ENCODE measurements at places on chromosomes 11 and 22.

- DNase-seq, result no peak
These were observed 23.3 kb upstream of the TFIP11 start for GRCh38 chr22:26535603-26535908.

- DNase-seq, result no peak
These were observed 19.8 kb downstream of the IGSF9B start for GRCh38 chr11:133937015-133937414.

GRCh38 chr11:36427079-36427478 lies 83.0 kb downstream of the TRAF6 start:
- DNase-seq, result no peak

DNA sequence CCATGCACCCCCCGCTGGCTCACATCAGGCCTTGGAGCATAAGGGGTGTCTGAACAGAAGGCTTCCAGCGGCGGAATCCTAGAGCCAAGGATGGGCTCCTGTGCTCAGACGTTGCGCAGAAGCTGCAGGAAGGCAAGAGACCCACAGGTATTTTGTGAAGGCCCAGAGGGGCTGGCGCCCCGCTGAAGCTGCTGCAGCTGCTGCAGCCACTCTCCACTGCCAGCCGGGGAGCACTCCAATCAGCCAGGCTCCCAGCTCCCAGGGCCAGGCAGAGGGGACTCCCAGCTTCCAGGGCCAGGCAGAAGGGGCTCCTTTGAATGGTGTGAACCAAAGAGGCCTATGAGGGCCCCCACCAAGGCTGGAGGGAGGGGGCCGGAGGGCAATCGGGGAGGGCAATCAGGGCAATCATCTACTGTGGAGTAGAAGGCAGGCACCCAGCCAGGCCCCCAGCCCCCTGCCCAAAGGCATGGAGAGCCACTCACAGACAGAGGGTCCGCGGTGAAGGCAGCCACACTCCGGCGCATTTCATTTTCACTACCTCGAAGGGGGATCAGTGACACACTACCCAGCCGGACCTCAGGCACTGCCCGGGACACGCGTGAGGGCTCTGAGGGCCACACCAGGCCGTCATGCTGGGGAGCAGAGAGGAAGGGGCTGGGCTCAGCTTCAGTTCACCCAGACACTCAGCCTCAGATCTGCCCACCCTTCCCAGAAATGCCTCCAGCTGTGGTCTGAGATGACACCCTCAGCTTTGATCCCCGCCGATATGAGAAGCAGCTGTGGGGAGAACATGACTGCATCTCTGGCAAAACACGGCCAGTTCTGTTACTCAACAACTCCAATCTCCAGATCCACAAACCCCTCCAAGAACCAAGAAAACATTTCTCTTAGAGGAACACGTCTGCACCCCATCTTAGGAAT lies 11.6 kb upstream of the PDE2A start:
- no peak for DNase-seq

DNA sequence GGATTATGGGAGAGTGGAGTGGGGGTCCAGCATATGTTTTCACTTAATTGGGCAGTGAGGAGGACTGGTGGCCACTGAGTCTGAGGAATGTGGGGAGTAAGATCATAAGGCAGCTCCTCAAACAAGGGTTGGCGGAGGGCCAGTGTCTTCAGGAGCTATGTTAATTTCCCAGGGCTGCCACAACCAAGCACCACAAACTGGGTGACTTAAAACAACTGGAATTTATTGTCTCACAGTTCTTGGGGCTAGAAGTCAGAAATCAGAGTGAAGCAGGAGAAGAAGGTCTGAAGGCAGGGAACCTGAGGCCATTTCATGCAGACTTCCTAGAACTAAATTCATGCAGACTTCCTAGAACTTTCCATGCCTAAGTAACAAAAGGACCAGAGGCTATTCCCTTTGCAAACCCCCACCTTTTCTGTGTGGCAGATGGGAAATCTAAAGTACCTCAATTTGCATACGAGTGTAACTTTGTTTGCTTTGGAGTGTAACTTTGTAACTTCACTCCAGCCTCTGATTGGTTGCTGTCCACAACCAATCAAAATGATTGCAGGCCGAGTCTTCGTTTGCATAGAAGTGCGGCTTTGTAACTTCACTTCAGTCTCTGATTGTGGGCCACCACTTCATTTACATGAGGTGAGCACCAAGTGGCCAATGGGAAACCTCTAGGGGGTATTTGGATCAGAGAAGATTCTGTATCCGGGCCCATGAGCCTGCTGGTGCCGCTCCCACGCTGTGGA lies 50.5 kb upstream of the ZBED5 start:
- DNase-seq, result no peak

- DNase-seq, result peak; percentile 65
These were observed 27.6 kb downstream of the RIBC2 start for GRCh38 chr22:45441138-45441537.

GRCh38 chr11:19808076-19808911 lies 95.7 kb downstream of the NAV2 start:
- DNase-seq, result no peak

DNA sequence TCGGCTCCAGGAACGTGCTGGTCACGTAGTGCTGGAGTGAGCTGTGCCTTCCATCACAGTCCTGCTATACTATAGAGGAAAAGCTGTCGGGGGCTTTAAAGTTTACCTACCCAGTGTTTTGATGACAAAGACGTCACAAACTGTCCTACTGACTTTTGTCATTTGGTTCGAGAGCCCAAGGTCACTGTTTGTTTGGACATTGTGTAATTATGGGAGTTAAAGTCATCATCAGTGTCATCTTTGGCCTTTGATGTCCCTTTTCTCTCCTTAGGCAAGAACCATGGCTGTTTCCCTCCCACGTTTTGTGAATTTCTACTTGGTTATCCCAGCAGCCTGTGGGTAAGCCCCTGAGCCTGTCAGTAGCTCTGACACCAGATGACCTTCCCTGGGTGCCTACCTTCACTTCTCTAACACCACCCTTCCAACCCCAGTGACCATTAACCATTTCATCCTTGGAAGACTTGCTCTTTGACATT lies 59.3 kb downstream of the SLC1A2 start:
- no peak for DNase-seq

DNA sequence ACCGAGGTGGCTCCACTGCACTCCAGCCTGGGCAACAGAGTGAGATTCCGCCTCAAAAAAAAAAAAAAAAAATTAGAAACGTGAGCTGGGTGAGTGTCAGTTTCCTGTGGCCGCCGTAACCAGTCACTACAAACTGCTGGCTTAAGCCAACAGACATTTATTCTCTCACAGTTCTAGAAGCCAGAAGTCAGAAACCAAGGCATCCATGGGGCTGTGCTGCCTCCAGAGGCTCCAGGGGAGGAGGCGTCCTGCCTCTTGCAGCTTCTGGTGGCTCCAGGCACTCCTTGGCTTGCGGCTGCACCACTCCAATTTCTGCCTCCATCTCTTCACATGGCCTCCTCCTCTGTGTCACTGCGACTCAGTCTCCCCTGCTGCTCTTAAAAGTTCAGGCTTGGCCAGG lies 11.1 kb upstream of the KIAA0930 start:
- no peak for DNase-seq

DNA sequence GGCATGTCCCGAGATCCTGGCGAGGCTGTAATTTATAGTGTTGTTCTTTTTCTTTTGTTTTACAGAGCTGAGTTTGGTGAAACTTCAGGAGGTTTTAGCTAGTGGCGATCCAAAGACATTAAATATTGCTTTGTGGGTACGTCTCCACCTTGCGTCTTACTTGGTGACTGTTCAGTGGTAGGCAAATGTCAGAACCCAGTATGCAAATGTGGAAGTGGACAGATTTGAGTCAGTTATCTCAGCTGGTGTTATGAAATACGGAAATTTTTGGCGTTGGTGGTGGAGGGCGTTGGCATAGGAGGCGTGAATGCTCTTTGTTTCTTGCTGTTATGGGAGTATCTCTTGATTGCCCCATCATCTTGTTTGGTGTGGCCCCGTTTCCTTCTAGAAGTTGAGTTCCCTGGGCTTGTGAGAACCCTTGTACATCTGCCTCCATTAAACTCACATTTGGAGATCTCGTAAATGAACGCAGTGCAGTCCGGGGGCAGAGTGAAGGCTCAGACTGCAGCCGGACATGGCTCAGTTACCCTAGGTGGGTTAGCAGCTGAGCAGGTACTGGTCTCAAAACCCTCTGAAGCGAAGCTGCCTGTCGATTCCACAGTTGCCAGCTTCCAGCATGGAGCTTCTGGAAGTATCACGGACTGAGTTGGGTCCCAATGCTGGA lies 39.9 kb downstream of the PTPRJ start:
- DNase-seq, result peak; percentile 45

DNA sequence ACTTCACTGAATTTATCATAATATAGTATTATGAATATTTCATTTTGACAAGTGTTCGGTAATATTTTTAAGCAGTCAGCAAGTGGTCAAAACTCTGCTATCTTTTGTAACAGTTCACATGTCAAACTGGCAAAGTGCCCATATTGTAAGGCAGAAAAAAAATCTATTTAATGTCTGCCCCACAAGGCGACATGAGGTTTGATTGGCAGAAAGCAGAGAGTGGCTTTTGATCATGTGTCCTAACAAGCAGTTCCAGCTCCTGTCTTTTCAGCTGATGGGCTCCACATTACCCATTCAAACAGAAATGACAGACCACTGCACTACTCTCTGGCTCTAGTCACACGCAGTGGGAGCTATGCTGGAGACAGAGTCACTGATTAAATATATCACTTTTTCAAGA lies 59.0 kb downstream of the SOX6 start:
- no peak for DNase-seq

GRCh38 chr11:108733479-108734116 lies 68.7 kb downstream of the DDX10 start:
- peak; percentile 38 for DNase-seq

DNA sequence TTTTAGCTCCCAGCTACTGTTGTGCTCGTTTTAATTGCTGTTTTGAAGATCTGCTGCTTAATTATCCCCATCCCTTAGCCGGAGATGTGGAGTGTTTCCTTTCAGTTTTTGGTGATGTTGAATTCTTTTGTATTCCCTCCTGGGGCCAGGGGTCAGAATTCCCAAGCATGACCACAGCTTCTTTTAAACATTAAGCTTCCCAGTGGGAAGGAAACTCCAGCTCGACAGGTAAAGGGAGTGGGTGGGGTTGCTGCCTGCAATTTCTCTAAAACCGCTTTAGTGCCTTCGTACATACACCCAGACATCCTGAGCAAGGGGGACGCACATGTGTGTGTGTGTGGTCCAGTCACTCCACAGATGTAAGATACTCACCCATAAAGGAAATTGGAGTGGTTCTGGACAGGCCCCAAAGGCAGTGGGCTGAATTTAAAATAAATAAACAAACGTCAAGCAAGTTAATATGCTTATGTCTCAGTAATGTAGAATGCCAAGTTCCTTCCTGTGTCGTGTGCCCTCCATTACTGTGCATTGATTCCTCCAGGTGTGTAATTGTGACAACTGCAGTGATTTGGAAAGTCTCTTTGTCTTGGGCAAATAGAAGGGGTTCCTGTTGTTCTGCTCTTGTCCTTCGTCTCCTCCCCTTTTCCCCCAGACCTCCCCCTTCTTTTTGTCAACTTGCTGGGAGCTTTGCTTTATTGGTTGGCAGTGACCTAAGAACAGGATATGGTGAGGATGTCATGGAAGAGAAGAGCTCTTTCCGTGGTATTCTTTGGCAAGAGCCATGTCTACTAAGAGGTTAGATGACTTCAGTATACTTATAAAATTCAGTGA lies 19.2 kb upstream of the ADSL start:
- no peak for DNase-seq

GRCh38 chr11:65002706-65003105 lies 5.9 kb upstream of the BATF2 start:
- DNase-seq, result no peak

GRCh38 chr11:82038154-82038553 lies 695.5 kb downstream of the FAM181B start:
- DNase-seq, result no peak

DNA sequence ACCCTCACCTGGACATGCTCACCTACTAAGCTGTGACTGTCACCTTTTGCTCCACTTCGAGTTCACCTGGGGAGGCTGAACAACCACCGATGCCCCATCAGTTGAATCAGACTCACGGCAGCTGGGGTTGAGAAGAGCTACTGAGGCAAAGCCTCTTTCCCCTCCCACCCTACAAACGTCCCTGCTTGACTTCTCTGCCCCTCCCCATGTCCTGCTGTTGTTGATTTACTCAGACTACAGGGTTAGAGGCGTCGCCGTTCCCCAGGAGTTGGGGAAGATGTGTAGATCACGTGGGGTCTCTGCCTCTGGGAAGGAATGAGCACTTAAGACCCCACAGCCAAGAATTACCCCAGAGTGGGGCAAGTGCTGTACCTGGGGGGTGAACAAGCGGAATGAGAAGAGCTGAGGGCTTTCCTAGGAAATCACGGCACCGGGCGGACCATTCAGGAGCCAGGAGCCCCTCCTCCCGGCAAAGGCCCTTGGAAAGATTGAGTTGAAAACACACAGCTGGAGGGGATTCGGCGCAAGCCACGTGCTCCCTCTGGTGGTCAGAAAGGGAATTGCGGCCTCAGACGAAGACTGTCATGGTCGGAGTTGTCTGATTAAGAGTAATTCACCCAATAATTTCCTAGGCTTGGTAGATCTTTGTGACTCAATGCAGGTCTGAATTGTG lies 7.0 kb downstream of the FXYD2 start:
- peak; percentile 76 for DNase-seq

DNA sequence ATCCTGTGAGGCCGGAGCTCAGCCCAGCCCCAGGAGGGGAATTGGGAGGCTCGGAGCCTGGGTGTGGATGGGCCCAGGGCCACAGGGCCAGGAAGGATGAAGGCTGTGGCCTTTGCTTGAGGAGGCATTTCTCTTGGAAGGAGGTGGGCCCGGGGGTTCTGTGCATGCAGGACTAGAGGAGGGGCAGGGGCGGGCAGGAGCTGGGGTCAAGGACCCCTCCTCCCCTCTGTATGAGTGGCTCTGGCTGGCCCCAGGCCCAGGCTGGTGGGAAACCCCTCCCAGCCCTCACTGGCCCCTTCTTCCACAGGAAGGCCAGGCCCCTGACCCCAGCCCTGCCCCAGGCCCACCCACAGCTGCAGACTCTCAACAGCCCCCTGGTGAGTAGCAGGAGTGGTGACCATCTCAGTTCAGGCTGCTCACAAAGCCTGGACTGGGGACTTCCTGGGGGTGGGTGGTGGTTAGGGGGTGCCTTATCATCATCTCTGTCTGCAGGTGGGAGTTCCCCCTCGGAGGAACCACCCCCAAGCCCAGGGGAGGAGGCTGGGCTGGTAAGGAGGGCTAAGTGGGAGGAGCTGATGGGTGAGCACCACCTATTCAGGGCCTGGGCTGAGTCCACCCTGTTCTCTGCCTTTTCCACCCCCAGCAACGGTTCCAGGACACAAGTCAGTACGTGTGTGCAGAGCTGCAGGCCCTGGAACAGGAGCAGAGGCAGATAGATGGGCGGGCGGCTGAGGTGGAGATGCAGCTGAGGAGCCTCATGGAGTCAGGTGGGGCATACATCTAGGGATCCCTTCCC lies 6.0 kb downstream of the KCNK7 start:
- DNase-seq, result peak; percentile 85

- DNase-seq, result no peak
These were observed 50.2 kb downstream of the MIAT start for GRCh38 chr22:26707581-26707980.

- no peak for DNase-seq
These were observed 69.0 kb upstream of the ARFGAP3 start for GRCh38 chr22:42926104-42926503.

DNA sequence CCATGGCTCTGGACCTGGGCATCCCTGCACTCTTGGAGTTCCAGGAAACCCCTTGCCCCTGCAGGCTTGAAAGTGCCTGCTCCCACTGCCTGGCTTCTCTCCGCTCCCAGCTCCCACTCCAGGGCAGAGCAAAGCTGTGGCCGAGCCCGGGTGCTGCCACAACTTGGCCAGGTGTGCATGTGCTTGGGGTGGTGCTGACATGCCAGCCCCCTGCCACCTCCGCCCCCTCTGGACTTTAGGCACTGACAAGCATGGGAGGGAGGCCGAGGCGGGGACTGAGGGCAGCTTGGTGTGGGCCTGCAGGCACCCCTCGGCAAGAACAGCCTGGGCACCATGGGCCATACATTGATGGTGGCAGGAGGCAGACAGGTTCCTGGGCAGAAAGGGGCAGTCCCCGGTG lies 56.4 kb upstream of the B3GNT6 start:
- no peak for DNase-seq
